Activated CD4-positive, alpha-beta memory T cell treated with anti-CD3 and anti-CD28 coated beads for 36 hours (primary cell): ENCODE measurements at places on chromosomes 2 and 18.

GRCh38 chr2:102099536-102100298, 42.8 kb upstream of the IL1R1 start:
- DNase-seq = no peak

GRCh38 chr18:23073996-23074606, 61.2 kb upstream of the CABLES1 start:
- DNase-seq = no peak

- DNase-seq = no peak
These were observed 110.0 kb upstream of the GCFC2 start for GRCh38 chr2:75820693-75821092.

DNA sequence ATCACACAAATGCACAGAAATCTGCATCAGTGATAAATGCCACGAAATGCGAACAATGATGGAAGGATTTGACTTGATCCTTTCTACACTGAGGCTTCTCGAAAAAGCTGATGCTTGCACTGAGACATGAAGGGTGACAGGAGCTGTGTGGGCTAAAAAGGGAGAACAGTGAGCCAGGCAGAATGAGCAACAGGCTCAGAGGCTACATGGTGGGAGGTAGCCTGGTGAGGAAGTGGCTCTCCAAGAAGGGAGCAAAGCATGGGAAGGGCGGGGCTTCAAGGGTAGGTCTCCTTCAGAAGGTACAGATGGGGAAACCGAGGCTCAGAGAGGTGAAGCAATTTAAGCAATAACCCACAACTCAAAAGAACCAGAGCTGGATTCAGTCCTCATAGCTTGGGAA, 82.4 kb downstream of the TRIM43 start:
- DNase-seq = no peak

- DNase-seq = no peak
These were observed 1078.5 kb upstream of the ZEB2 start for GRCh38 chr2:145598434-145598833.

DNA sequence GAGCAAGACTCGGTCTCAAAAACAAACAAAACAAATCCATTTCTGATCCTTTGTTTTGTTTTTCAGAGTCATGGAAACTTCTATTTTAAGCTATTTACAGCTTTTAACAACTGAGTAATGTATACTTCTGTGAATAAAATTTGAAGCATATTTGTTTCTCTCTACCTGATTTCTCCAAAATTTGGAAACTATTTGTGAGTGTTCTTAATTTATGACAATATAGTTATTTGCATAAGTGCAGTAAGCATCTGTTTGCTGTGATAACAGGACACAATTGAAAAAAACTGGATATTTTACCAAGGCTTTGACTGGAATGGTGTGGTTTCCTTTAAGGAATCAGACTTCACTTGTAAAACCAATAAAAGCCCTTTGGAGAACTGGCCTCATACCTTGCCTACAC, 53.3 kb upstream of the GULP1 start:
- no peak for DNase-seq
